ENCODE measurements at places on chromosomes 3 and 15.

DNA sequence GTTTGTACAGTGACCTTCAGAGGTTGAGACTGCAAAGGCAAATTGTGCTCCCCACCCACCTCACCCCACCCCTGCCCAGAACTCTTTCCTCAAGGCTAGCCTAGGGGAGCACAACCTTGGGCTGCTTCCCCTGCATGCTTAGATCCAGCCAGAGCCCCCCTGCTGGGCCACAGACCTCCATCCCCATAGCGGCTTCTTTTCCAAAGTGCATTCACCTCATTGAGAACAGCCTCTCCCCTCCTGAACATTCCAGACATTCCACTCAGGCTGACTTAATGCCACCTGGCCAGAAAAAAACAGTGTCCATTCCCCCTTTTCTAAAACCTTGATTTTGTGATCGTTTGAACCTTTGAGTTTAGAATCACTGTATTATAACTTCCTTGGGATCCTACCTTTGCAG is 124.4 kb upstream of the TOPAZ1 start:
- no peak for DNase-seq

- DNase-seq, result no peak
These were observed 315.8 kb downstream of the UACA start for GRCh38 chr15:70447521-70447920.

- DNase-seq, result peak; percentile 62
These were observed 11.4 kb downstream of the MYO5C start for GRCh38 chr15:52284164-52284563.

DNA sequence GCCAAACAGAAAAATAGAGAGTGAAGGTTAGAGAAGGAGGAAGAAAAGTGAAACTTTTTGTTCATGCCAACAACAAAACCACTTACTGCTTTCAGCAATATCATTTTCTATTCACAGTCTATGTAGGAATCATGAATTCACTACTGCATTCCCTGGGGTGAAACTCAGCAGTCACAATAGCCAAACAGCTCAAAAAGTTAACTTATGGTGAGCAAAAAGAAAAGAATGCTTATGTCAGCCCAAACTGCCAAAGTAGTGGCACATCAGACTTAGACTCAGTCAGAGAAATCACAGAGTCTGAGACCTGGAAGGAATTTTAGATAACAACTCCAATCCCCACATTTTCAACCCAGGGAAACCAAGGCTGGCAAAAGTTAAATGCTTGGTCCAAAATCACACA is 238.7 kb upstream of the TMCO5A start:
- no peak for DNase-seq

DNA sequence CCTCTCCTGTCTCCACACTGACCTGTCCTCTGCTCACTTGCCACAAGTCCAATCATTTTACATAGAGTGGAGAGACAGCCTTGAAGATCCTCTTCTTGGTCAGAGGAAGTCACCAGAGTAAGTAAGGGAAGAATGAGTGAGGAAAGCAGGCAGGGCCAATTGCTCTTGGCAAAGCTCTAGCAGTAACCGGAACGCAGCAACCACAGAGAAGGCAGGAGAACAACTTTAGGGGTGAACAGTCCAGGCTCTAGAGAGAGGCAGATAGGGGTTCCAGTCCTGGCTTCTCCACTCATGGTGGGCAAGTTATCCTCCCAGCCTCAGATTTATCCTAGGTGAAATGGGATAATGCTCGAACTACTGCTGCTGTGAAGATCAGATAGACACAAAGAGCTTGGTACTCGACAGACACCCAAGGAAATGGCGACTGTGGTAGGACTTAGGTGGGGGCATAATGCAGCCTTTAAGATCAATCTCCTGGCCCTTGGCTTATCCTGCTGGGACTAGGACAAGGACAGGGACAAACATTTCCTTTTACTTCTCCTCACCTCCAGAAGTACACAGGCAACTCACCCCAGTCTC is 1.2 kb upstream of the ADAMTSL3 start:
- DNase-seq, result no peak

All from Daoy (cell line).